ENCODE measurements at places on chromosomes 1 and 21.

DNA sequence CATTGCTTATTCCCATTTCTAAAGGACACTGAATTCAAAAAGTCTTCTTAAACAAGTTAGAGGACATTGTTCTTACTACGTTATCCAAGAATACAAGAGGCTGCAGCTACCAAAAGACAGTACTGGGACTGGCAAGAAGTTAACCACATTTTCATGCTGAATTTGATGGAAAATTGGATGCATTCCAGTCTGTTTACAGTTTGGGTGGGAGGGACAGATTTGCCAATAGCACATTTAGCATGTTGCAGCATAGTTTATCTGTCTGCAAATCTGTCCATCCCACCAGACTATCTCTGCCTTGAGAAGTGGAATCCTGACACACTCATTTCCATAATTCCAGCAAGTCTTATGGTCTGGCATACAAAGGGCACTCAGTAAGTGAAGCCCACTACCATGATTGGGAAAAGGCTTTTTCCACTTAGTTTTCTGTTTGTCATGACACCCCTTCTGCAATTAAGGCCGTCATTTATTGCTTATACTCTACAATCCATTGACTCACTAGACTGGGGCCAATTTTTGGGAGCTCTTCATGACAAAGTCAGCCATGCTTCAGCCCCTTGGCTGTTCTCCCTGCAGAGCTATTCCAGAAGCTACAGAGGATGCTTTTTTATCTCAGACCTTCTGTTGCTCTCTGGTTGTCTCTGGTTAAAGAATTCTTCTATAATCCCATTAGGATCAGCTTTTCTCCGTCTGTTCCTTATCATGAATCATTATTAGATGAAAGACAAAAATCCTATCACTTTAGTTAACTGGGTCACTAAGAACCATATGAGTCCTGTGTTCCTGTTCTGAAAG is 355.8 kb upstream of the PTBP2 start:
- DNase-seq = no peak

DNA sequence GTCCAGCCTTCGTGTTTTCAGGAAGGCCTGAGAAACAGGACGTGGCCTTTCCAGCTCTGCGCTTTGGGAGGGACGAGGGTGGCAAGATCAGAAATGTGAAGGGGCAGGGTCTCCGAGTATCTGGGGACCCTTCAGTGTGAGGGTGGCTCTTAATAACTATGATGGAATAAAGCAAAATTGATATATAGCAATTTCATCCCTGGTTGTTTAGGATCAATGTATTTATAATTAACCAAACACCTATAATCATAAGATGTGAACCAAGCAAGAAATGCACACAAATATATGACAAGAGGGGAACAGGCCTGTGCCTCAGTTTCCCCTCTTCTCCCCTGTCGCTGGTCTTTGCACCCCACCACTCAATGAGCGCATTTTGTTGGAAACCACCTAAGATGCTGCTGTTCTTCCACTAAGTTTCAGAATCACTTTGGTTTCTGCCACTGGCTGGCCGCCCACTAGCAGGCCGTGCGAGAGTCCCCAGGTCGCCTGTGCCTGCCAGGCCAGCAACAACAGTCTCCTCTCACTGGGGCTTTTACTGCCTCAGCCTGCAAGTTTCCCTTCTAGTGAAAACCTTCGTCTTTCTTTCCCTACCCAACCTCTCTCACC is 36.6 kb downstream of the UBASH3A start:
- DNase-seq = no peak

- no peak for DNase-seq
Observed at GRCh38 chr1:22494144-22494543, 42.5 kb downstream of the ZBTB40 start.

GRCh38 chr1:212743901-212744475 is 44.3 kb upstream of the BATF3 start:
- DNase-seq = no peak

DNA sequence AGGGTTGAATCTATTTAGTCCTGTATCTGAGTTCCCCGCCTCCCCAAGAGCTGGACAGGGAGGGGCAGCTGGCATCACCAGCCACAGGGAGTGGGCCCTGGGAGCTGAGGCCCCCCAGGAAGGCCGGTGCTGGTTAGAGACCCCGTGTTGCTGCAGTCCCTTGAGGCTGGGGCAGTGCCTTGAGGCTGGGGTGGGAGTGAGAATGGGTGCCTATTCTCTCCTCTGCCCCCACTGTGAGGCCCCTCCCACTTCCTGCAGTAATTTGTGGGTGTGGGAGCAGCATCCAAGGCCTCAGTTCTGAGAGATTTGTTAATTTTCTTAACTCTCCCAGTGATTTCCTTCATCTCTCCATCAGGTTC is 2.5 kb upstream of the TRAPPC3 start:
- DNase-seq = no peak

GRCh38 chr1:202562444-202563060 is 147.7 kb downstream of the SYT2 start:
- DNase-seq = no peak

DNA sequence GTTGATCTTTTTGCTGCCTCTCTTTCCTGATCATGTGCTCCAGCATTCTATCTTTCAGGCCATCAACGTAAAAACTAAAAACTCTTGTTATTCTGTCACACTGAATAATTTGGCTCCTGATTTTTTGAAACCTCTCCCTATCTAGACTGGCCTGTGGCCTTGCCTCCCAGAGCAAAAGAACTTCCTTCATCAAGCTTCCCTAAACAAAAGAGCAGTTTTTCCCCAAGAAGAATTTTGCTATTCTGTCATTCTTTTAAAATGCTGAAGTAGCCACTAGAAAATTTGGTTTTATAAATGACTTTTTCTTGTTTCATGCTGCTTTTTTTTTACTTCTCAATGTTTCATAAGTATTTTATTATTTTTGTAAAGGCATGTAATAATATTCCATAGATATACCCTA is 37.1 kb upstream of the CR2 start:
- DNase-seq = no peak

DNA sequence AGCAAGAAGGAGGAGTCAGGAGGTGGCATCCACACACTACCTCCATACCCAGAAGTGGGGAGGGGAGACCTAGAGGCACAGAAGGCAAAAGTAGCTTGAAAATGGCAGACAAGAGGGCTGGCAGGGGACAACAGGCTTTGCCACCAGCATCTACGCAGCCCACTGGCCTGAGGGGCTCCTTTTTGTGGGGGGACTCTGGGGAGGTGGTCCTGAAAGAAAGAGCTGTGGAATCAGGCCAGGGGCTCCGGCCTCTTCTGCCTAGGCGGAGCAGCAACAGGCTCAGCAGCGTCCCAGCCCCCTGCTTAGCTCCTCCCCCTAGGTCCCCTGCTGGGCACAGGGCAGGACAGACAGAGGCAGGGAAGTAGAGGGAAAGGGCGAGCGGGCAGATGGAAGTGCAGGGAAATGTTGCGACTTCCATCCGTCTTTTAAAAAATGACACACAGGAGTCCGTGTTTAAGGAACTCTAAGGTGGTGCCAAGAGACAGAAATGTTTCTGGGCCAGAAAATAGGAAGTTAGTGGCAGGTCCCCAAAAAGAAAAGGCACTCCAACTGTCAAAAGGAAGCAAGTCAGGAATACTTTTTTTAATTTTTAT is 10.0 kb upstream of the LEFTY2 start:
- DNase-seq = no peak

- DNase-seq = no peak
Observed at GRCh38 chr1:119632841-119633240, 15.2 kb downstream of the ZNF697 start.

DNA sequence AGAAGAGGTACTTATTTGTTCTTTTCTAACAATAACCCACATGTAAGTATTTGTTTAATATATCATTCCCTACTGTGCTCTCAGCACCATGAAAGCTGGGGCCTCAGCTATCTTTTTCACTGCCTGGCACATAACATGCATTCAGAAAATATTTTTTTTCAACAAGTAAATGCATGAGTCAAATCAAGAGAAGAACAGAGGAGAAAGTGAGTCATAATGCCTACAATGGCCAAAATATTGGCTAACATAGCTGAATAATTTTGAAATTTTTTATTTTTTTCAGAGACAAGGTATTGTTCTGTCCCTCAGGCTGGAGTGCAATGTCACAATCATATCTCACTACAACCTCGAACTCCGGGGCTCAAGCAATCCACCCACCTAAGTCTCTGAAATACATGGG is 252.2 kb upstream of the ADAMTS5 start:
- DNase-seq = peak; percentile 49

DNA sequence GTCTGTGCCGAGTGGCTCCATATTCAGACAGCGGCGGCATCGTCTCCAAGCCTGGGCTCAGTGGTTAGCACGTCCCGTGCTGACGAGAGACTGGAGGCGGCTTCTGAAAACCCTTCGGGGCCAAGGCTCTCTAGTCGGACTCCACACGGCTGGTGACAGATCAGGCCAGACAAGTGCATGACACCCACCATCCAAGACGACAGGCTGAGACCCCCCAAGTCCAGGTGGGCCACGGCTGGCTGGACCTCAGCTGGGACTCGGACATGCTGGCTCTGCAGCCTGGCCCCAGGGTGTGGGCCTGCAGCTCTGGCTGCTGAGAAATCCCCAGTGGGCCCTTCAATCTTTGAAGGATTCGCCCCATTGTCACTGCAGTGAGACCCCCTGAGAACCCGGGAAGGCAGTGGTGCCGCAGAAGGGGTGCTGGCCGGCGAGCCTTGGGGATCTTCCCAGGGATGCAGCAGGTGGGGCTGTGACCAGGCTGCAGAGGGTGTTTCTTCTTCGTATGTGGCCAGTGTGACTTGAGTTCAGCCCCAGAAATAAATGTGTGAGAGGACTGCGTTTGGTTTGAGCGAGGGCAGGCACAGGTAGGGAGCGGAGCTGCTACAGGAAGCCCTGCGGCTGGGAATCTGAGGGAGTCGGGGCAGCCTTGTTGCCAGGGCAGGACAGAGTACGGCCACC is 15.9 kb upstream of the SLC19A1 start:
- no peak for DNase-seq

GRCh38 chr1:79849388-79849787 is 842.9 kb upstream of the ADGRL4 start:
- no peak for DNase-seq

- DNase-seq = no peak
Observed at GRCh38 chr1:19427087-19427781, 58.1 kb downstream of the CAPZB start.

GRCh38 chr1:42052072-42052699 is 101.0 kb upstream of the GUCA2B start:
- DNase-seq = no peak

- DNase-seq = no peak
Observed at GRCh38 chr1:18765725-18766124, 93.7 kb downstream of the TAS1R2 start.

GRCh38 chr1:75811211-75811981 is 14.7 kb downstream of the MSH4 start:
- no peak for DNase-seq

- DNase-seq = no peak
Observed at GRCh38 chr1:118118469-118118868, 66.6 kb downstream of the SPAG17 start.

DNA sequence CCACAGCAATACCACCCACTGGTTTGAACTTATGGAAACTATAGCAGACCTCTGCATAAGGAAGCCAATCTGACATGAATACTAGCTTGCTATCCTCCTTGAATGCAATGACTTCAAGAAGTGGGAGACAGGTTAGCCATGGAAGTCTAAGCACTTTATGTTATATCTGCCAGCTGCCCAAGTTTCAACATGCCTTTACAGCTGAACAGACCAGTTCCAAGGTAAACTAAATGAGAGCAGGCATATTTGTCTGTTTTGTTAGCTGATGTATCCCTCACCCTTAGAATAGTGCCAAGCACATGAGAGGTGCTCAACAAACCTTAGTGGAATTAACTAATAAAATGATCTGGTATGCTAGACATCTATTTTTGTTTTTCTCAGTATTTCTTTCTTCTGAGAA is 65.1 kb downstream of the ALG14 start:
- no peak for DNase-seq

DNA sequence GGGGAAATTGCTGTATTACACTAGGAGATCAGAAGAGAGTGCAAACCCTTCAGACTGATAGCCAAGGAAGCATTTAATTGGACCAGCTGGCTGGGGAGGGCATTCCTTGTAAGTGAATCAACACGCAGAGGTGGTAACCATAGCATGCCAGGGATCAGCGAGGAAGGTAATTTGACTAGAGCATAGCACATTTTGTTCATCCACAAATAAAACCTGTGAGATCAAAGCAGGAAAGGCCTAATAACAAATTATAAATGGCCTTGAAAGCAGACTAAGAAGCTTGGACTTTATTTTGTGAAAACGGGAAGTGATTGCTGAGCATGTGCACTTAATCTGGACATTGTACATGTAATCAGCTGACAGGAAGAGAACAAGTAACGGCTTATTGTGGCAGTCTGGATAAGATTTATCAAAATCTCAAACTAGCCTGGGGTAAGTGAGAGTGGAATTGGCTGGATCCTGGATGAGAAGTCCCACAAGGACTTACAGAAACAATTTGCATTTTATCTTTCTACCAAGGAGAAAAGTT is 11.7 kb upstream of the CD55 start:
- no peak for DNase-seq

- DNase-seq = no peak
Observed at GRCh38 chr1:20345419-20345818, 54.7 kb downstream of the VWA5B1 start.

- no peak for DNase-seq
Observed at GRCh38 chr1:95301614-95302013, 67.6 kb downstream of the RWDD3 start.

DNA sequence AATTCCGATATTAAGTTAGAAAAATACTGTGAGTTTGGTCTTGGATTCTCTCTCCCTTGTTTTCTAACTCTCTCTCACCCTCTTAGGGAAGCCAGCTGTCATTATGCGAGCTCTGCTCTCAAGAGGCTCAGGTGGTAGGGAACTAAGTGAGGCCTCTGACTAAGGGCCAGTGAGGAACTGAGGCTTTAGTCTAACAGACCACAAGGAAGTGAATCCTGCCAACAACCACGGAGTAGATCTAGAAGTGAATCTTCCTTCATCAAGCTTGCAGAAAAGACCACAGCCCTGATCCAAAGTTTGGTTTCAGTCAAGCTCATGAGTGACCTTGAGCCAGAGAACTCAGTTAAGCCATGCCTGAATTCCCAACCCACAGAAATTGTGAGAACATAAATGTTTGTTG is 180.1 kb upstream of the PRMT6 start:
- no peak for DNase-seq

DNA sequence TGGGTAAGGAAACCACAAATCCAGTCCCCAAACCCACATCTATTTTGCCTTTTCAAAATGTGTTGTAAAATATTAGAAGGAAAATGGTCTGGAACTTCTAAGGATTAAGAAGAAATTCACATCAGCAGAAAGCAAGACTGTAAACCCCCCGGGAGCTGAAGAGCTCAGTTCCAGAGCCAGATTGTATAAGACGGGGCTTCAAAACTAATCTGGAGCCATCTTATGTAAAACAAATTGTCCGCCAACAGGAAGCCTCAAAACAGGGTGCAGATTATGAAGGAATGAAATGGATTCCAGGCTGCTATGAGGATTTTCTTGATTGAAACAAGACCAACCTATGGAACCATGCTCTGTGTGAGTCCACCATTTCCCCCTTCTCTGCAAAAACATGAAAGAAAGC is 25.1 kb upstream of the HUNK start:
- no peak for DNase-seq

- no peak for DNase-seq
Observed at GRCh38 chr1:158248771-158249170, 5.5 kb upstream of the CD1A start.

GRCh38 chr1:22075718-22076117 is 23.2 kb downstream of the CDC42 start:
- no peak for DNase-seq

Data from AG09309 (cell line).